Cardiac muscle cell (in vitro differentiated cells and primary cell): ENCODE measurements at places on chromosomes 16 and 17. TPM values are rescaled to one million over a fixed set of nuclear protein-coding genes. Genes with fewer than 3 reads are reported as not detected.

DNA sequence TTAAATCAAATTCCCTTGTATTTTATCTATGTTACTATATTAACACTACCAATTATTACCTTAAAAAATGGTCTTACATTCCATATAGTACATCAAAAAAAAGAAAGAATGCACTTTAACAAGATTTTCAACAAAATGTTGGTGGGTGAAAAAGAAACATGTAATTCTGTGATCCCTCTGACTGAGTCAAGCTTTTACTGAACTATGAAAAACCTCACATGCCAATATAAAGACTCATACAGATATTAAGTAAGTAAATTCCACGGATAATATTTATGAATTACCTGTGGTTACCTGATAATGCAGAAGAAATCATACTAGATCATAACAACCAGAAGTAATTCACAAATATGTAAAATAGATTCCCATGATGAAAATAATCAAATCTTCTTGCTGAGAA is 12.4 kb downstream of the COIL start:
- no peaks in the 10 kb centered on the region for H3K27me3 ChIP-seq
- no peak for DNase-seq
- H3K4me1 ChIP-seq = no peaks in the 10 kb centered on the region
- no peak overlapping the region for H3K27ac ChIP-seq

- H3K36me3 ChIP-seq = no peaks in the 10 kb centered on the region
- H3K27ac ChIP-seq = no peak overlapping the region
- no peak for DNase-seq
- no peak overlapping the region for H3K4me3 ChIP-seq
Measured at GRCh38 chr17:77027271-77027889, 113.4 kb upstream of the SEC14L1 start.

DNA sequence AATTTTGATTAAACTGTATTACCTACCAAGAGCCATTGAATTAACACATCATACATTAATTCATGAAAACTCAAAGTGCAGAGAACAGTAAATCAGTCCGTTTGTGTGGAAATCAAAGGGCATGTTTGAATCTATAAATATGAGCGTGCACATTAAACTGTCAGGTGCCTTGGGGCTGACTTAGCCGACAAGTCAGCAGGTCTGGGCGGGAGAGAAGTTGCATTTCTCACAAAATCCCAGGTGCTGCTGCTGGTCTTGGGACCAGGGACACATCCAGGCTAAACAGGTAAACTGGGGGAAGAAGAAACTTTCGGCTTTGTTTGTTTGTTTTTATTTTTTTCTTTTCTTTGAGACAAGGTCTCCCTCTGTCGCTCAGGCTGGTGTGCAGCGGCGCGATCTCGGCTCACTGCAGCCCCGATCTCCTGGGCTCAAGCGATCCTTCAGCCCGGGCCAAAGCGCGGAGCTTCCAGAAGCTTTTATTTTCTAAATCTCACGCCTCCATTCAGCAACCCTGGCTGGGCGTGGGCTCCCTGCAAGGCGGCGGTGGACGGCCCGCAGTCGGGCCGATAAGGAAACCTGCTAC is 213.9 kb downstream of the MRTFB start:
- DNase-seq = peak; percentile 71
- peak overlapping the region; percentile 70 for H3K4me3 ChIP-seq
- H3K27ac ChIP-seq = peak overlapping the region; percentile 51
- H3K27me3 ChIP-seq = no peaks in the 10 kb centered on the region
- H3K36me3 ChIP-seq = no peaks in the 10 kb centered on the region
- H3K4me1 ChIP-seq = no peaks in the 10 kb centered on the region

DNA sequence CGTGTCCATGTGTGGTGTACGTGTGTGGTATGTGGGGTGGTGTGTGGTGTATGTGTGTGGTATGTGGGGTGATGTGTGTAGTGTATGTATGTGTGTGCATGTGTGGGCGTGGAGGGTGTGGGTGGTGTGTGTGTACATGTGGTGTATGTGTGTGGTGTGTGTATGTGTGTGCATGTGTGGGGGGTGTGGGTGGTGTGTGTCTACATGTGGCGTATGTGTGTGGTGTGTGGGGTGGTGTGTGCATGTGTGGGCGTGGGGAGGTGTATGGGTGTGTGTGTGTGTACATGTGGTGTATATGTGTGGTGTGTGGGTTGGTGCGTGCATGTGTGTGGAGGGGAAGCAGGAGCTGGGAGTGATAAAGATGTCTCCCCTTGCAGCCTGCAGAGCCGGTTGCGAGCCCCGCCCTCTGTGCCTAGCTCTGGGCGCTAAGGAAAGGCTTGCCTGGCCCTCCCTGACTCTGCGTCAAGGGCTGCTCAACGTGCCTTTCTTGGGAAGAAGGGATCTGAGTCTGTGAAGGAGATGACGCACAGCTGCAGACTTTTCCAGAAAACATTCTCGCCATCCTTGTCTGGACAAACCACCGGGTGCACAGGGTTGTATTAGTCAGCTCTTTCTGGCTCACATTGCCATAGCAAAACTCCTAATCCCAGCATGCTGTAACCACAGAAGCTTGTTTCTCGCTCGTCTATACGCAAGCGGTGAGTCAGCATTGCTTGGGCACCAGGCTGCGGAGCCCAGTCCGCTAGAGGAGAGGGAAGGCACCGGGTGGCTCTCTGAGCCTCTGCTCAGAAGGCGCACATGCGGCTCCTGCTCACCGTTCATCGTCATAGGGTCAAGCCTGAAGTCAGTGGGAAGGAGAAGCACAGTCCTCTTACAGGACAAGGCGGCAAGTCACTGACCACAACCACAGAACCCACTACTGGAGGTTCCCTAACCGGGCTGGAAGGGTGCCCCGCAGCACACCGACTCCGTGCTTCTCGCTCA is 2.0 kb upstream of the CD300H start:
- H3K36me3 ChIP-seq = no peaks in the 10 kb centered on the region
- no peaks in the 10 kb centered on the region for H3K27me3 ChIP-seq
- no peak overlapping the region for H3K27ac ChIP-seq
- no peak overlapping the region for H3K4me3 ChIP-seq

DNA sequence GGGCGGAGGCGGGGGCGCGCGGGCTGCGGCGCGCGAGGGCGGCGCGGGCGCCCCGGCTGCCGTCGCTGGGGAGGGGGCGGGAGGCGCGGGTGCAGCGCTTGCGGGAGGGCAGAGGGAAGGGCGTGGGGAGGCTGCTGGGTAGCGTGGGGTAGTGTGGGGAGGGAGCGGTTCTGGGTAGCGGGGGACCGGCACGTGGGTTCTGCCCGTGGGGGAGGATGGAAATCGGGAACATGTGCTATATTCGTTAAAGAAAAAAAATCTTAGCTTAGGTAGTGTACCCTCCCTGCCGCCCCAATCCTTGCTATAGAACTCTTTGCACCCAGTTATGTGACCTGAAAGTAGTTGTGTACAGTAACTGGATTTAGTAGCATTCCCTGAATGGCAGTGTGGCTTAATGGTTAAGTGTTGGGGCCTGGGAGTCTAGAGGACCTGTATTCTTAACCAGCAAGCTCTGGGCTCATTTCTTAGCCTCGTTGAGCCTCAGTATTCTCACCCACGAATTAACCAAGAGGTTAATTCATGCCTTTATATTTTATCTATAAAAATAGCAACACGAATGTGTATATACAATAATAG is 646 bp downstream of the RABEP1 start:
- DNase-seq = peak; percentile 19
- H3K27ac ChIP-seq = peak overlapping the region; percentile 73
- peak overlapping the region; percentile 95 for H3K4me3 ChIP-seq
- H3K27me3 ChIP-seq = no peaks in the 10 kb centered on the region
- peaks cover 20% of the 10 kb centered on the region for H3K4me1 ChIP-seq

Gene ESRP2
- total RNA-seq = 0.60 and 2.8 TPM in 2 replicates

Gene SLC35G6
- total RNA-seq = not detected in 2 replicates

- H3K36me3 ChIP-seq = no peaks in the 10 kb centered on the region
- no peaks in the 10 kb centered on the region for H3K27me3 ChIP-seq
- H3K27ac ChIP-seq = no peak overlapping the region
- H3K4me3 ChIP-seq = no peak overlapping the region
- DNase-seq = no peak
- H3K4me1 ChIP-seq = no peaks in the 10 kb centered on the region
Measured at GRCh38 chr16:66509576-66509975, 40.3 kb downstream of the TK2 start.

Gene MT1G
- 3.7 TPM in 1 of 2 replicates, not detected in the other for total RNA-seq

GRCh38 chr17:46928467-46929261 is 5.7 kb downstream of the GOSR2 start:
- H3K4me3 ChIP-seq = no peak overlapping the region
- H3K4me1 ChIP-seq = peaks cover 7% of the 10 kb centered on the region
- H3K36me3 ChIP-seq = peaks cover 27% of the 10 kb centered on the region
- no peaks in the 10 kb centered on the region for H3K27me3 ChIP-seq
- H3K27ac ChIP-seq = no peak overlapping the region

DNA sequence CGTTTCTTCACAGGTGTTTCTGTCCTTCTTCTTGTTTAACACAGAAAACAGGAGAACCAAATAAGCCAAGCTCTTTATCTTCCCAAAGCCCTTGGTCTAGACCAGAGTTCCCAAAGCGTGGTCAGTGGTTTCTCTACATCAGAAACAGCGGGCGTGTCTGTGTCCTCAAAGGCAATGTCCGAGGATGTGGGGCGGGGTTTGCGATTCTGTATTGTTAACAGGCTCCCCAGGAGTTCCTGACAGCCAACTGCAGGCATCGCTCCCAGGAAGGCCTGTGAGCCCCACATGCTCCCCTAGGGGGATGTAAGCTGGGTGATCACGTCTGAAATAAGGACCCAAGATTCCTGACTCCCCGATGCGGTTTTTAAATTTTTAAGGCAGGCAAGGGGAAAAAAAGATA is 28.4 kb upstream of the SLC25A19 start:
- no peaks in the 10 kb centered on the region for H3K27me3 ChIP-seq
- DNase-seq = no peak
- no peaks in the 10 kb centered on the region for H3K4me1 ChIP-seq
- peaks cover 13% of the 10 kb centered on the region for H3K36me3 ChIP-seq
- no peak overlapping the region for H3K27ac ChIP-seq

GRCh38 chr16:65285128-65286048 is 163.5 kb upstream of the CDH11 start:
- no peak for DNase-seq
- H3K27me3 ChIP-seq = no peaks in the 10 kb centered on the region
- no peaks in the 10 kb centered on the region for H3K36me3 ChIP-seq
- H3K4me3 ChIP-seq = no peak overlapping the region

DNA sequence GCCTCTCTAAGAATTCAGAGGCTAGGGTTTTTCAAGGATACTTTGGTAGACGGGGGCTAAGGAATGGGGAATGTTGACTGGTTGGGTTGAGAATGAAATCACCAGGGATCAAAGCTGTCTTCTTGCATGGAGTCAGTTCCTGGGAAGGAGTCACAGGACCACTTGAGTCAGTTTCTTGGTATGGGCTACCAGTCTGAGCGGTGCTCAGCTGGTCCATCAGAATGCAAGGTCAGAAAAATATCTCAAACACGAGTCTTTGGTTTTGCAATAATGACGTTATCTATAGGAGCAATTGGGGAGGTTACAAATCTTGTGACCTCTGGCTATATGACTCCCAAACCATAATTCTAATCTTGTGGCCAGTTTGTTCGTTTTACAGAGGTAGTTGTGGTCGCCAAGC is 18.4 kb downstream of the CHD9NB start:
- no peak overlapping the region for H3K27ac ChIP-seq
- H3K4me3 ChIP-seq = no peak overlapping the region
- DNase-seq = peak; percentile 44
